ENCODE measurements at places on chromosomes 5 and 9.

DNA sequence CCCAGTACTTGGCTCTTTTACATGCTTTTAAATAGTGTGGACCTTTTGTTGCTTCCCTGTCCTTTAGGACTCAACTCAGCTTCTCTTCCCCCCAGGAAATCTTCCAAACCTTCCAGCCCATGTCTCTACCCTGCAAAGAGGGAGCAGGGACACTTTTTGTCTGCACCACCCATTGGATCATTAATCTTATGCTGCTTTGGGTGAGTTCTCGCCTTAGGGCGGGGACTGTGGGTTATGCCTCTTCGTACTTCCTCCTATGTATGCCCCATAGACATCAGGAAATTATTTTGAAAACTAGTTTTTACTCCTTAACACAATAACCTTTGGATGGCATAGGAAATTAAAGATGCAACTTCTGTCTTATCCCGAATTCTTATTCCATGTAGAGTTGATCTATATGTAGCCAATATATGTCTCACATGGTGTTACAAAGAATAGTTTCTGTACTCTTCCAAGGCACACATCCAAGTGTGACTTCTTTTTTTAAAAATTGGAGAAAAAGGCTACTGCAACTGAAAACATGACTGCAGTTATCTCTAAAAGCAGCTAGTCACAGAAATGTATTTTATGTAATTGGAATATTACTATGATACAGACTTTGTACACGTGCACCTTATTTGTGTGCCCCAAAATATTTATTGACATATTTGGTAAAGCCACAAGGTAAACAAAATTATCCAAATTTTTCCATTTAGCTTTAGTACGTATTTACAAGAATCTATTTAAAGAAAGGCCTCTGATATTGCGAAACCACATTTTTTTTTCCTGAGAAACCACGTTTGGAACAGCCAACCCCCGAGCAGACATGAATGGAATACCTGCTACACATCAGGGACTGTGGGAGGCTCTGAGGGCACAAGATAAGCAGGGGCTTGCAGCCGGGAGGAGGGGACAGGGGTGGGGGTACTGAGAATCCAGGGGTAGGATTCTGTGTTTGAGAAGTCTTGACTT is 133.6 kb downstream of the WDR41 start:
- DNase-seq: no peak

- DNase-seq: no peak
Observed at GRCh38 chr9:70020991-70021571, 22.6 kb upstream of the MAMDC2 start.

DNA sequence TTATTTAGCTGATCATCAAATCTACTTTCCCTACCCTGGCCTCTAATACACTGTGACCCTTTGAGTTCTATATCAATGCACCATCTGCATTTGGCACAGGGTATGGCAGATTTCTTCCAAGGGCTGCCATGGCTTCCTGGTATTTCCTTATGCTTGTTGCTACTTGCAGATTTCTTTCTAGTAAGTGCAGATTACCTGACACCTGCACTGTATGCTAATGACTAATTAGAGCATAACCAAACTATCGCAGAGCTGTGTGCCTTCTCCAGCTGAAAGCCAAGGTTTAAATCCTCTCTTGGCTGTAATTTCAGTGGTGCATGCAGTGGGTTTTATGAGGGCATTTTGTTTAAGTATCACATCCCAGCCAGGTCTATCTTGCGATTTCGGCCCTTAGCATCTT is 293.7 kb downstream of the KIF4B start:
- DNase-seq: no peak

GRCh38 chr5:125584140-125584520 is 837.7 kb upstream of the ZNF608 start:
- no peak for DNase-seq

GRCh38 chr9:20684875-20685696 is 1.0 kb downstream of the FOCAD start:
- no peak for DNase-seq
